Stimulated activated CD8-positive, alpha-beta memory T cell treated with anti-CD3 and anti-CD28 coated beads, Interleukin-12 subunit alpha, Interleukin-12 subunit beta, amount 100 ng/mL, for 1 hour (primary cell): ENCODE measurements at places on chromosomes 13 and 19.

GRCh38 chr13:67827992-67828391 is 597.9 kb upstream of the PCDH9 start:
- DNase-seq, result no peak

GRCh38 chr19:54189145-54189734 is at the start of gene MBOAT7:
MBOAT7 (minus strand) TSS chr19:54189580; CDS start chr19:54188508, 1,072 bp downstream.
- peak; percentile 29 for DNase-seq

DNA sequence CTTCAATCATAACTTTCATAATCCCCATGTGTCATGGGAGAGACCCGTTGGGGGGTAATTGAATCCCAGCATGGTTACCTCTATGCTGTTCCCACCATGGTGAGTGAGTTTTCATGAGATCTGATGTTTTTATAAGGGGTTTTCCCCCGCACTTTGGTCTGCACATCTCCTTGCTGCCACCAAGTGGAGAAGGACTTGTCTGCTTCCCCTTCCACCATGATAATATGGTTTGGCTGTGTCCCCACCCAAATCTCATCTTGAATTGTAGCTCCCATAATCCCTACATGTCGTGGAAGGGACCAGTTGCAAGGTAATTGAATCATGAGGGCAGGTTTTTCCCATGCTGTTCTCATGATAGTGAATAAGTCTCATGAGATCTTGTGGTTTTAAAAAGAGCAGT is 524.9 kb downstream of the SLITRK5 start:
- no peak for DNase-seq

DNA sequence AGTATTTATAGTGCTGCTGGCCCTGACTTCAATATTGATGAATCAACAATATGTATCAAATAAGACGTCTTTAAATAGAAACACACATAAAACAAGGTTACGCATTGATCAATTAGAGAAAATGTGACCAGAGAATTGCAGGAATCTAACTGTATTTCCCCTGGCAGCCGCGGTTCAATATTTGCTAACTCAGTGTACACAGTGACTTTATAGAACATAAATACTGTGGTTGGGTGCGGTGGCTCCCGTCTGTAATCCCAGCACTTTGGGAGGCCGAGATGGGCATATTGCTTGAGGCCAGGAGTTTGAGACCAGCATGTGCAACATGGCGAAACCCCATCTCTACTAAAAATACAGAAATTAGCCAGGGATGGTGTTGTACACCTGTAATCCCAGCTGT is 22.8 kb upstream of the UPF3A start:
- no peak for DNase-seq

DNA sequence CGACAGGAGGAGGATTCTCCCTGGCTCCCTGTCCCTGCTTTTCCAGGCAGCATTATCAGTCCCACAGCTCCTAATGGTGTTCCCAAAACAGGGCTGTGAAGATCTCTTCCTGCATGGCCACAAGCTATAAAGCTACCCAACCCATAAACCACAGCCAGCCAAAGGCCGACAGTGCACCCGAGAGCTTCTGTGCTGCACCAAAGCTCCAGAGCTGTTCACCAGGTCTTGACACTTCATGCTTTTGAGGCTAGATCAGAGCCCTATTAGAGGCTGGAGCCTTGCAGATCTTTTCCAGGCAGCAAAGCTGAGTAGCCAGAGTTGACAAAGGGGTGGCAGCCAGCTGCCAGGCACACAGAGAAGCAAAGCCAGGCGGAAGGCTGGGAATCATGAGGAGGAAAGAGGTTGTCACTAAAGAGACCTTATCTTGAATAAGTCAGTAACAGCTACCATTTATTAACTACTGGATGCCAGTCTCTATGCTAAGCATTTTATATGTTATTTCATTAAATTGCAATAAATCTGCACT is 180.4 kb downstream of the KATNAL1 start:
- no peak for DNase-seq

GRCh38 chr19:15115080-15115479 is 7.9 kb downstream of the SYDE1 start:
- DNase-seq, result no peak

DNA sequence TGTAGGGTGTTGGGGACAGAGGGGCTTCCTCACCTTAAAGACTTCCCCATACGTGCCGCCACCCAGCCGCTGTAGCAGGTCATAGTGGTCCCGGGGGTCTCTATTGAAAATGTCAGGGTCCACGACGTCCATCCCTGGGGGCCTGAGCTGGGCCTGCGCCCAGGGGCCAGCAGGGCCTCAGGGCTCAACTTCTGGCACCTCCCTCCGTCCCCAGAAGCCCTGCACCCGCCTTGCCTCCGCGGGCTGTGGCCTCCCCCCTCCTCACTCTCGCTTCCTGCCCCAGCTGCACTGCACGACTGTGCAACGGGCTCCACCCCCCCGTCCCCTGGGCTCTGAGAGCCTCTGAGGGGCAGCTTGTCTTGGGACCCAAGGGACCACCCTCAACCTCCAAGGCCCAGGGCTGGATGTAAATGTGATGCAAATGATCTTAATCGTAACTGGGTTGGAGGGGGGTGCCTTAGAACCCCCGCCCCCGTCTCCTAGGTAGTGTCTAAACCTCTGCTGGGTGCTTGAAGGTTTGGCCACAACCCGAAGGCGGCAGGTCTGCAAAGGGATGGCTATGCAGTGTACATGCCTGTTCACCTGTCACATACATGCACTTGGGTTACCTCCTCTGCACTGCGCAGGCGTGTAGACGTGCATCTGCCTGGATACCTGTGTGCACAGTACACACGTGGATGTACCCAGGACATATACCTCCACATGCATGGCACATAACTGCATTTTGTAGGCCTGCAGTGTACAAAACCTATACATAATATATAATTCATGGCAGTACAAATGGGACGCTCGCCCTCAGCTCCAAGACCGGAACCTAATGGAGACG is at the start of gene MAP4K1:
TSS of gene MAP4K1 (minus strand) at position 190 of the 826 bp plus-strand sequence. CDS start at position 132, 58 bp downstream.
- DNase-seq, result peak; percentile 40

DNA sequence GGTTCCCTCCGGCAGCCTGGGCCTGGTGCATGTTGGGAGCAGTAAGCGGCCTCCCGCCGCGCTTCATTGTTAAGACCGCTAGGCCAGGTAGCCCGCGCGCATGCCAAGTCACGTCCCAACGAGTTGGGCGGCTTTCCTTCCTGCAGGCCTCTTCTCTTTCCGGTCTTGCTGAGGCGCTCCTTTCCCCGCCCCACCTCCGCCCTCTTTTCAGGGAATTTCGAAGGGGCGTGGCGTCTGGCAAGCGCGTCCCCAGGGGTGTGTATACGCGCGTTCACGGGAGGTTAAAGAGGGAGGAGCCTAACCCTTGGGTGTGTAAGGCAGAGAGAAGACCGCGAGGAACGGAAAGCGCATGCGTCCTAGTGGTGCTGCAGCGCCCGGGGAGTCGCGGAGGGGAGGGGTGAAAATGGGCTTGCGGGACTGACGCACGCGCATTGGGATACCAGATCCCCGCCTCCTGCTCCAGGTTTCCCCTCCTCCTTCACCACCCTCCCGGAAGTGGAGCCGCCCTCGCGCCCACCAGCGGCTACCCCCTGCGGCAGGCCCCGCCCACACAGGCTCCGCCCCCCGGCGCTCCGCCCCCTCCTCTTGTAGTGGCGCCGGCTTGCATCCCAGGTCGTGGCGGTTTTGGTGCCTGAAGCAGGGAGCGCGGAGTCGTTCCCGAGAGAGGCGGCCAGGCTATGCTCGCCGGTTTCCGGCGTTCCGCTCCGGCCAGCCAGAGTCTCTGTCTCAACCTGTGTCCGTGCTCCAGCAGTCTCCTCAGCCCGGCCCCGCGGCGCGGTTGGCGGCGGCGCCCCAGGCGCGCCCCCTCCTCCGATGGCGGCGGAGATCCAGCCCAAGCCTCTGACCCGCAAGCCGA is at the start of gene WDFY2:
TSS of gene WDFY2 (plus strand) at position 588 of the 856 bp plus-strand sequence. CDS start at position 814, 226 bp downstream.
- peak; percentile 99 for DNase-seq

- no peak for DNase-seq
These were observed 10.9 kb downstream of the ZNF264 start for GRCh38 chr19:57202160-57202559.

GRCh38 chr13:52652980-52653303 is 306 bp downstream of the SUGT1 start:
- no peak for DNase-seq
